Stimulated activated CD4-positive, alpha-beta T cell treated with anti-CD3 and anti-CD28 coated beads, TNF-alpha, amount 100 ng/mL, for 1 hour (primary cell): ENCODE measurements at places on chromosomes 7 and 10.

DNA sequence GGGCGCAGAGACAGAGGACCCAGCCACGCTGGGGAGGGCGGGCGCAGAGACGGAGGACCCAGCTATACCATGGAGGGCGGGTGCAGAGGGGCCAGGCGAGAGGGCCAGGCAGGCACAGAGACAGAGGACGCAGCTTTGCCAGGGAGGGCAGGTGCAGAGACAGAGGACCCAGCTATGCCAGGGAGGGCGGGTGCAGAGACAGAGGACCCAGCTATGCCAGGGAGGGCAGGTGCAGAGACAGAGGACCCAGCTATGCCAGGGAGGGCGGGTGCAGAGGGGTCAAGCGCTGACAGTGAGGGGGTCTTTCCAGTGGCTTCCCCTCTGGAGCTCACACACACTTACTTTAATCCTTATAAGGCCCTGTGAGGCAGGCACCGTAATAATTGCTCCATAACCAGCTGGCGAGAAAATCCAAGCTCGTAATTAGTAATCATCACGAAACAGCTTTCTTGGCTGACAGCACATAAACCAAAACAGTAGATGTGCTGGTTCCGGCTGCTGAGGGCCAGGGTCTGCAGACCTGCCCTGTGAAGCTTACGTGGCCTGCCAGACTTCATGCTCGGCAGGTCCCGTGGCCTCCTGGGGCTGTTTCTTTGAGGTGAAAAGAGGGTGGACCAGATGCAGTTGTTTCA lies 137.2 kb downstream of the VIPR2 start:
- DNase-seq: no peak

GRCh38 chr7:23544913-23545354 lies 13.2 kb upstream of the TRA2A start:
- DNase-seq: no peak

DNA sequence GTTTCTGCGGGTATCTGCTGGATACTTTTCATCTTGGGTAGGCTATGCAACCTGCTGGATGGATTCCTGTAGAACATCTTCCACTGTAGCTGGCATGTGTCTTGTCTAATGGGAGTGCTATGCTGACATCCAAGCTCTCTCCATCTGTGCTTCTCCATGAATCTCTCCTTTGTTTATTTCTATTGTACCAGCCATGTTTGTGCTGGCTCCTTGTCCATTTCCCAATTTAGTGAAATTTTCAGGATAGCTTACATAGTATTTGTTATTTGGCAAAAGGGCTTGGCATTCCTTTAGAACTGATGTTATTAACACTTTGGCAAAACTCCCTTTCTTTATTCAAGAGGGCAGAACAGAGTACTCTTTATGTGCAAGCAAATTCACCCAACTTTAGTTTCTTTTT lies 198.0 kb downstream of the CSTF2T start:
- DNase-seq: no peak

GRCh38 chr7:84139986-84140729 lies 54.4 kb downstream of the SEMA3A start:
- DNase-seq: no peak

GRCh38 chr10:97079448-97079847 lies 106.3 kb downstream of the SLIT1 start:
- DNase-seq: no peak

DNA sequence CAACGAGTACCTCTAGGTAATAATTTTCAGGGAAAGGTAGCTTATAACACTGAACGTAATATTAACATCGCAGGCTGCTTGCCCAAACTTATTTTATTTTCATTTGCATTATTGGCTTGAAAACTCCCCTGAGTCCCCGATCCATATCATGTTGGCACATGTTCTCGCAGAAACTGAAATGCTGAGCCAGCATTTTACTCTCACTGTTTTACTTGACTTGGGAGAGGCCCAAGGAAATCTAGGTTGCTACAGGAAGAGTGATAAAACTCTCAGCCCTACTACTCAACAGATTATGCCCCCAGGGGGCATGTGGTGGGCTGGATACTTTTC lies 183.5 kb upstream of the HABP2 start:
- DNase-seq: no peak

DNA sequence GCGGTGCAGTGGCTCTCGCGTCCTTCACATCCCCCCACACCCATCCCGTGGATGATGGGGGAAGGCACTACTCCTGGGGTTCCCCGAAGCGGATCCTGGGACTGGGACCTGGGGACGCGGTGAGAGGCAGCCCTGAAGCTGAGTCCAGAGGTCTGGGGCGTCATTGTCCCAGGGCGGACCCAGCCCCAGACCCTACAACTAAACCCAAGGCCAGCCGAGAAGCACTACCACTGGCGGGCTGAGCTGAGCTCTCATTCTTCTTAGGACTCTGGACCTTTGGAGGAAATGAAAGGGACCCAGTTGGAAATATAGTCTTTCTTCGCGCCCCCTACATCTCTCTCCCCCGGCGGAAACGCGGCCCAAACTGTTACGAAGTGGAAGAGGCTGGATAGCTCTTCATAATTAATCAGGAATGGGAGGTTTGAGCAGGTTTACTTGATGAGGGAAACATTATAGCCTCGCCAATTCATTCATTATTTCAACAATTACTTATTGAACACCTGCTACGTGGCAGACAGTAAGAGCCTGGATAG lies 389 bp upstream of the FBXL15 start:
- DNase-seq: no peak

DNA sequence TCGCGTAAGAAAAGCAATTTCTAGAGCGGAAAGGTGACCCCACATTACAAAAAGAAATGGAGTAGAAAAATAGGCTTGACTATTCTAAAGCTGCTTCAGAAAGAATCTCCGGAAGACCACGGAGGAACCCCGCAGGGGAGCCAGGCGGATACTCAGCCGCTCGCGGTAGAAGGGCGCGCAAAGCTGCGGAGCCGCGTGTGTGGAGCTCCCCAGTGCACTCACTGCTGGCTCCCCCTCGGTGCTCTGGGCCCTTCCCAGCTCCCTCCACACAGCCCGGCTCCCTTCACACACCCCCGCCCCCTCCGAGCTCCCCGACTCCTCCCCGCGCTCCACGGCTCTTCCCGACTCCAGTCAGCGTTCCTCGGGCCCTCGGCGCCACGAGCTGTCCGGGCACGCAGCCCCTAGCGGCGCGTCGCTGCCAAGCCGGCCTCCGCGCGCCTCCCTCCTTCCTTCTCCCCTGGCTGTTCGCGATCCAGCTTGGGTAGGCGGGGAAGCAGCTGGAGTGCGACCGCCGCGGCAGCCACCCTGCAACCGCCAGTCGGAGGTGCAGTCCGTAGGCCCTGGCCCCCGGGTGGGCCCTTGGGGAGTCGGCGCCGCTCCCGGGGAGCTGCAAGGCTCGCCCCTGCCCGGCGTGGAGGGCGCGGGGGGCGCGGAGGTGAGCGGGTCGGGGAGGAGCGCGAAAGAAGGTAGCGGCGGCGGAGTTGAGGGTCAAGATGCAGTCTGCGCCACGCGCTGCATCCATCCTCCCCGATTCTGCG lies at the start of gene STEAP2:
STEAP2 (plus strand) TSS at position 350 of the 758 bp plus-strand sequence. CDS start 13,343 bp downstream, outside the sequence.
- DNase-seq: no peak

GRCh38 chr10:5547931-5548660 lies 23.3 kb downstream of the CALML3 start:
- no peak for DNase-seq

- DNase-seq: no peak
These were observed 107.3 kb downstream of the PTPRE start for GRCh38 chr10:128014236-128014635.

GRCh38 chr7:54109501-54109900 lies 432.7 kb upstream of the VSTM2A start:
- no peak for DNase-seq

DNA sequence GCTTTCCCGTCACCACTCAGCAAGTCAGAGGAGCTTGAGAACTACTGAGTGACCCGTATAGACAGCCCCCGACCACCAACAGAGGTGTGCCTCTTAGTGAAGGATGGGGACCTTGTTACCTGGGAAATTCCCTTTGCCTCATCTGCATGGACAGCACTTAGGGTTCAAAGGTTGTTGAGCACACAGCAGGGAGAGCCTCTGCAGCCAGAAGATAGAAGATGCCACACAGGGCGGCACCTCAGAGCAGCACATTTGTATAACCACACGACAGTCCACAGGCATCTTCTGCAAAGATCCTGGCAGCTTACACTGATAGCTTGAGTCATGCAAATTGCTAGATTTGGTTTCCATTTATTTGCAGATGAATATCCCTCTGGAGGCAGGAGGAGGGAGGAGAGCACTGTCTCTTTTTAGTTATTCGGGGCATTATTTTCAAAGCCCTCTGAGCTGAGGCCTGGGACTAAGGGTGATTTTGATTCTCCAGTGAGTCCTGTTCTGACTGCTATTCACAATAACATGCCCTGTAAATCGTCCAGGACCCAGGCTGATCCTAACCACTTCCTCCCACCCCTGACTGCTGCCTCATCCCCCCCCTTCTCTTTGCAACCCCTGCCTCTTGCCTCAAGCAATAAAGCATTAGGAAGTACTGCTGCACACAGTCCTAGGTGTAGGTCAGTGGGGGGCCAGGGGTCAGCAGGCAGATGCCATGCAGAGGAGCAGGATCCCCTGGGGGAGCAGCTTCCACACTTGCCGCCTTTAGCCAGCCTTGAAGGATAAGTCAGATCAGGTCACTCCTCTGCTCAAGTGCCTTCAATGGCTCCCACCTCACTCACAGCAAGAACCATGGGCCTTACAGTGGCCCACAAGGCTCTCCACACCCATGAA lies 24.6 kb upstream of the INMT start:
- no peak for DNase-seq

- DNase-seq: no peak
These were observed 472.9 kb upstream of the COBL start for GRCh38 chr7:51789489-51789888.

DNA sequence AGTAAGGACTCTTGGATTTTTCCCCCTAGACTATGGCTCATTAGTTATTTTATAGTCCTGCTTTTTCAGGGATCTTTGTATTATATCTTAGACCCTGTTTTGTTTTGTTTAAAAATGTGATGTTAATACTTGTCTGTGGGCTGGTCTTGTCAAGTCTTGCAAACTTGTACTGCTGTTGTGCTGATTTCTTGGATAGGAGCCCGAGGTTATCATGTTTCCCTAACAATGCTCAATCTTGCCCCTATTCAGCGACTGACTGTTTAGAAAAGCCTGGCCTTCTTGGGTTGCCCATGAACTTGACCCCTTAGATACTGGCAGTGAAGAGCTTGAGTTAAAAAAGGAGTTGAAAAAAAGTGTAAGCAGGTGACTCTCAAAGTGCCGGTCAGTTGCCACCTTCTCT lies 115.7 kb downstream of the KIAA1217 start:
- no peak for DNase-seq

DNA sequence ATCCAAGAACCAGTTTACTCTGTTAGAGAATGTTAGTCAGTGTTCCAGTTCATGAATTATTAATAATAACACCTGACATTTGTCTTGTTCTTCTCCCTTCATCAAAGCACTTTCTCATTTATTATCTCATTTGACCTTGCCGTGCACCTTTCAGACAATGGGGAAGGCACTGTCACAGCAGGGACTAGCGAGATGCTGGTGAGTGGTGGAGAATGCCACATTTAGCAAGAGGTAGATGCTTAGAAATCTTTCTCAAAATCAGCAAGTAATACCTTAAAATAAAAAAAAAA lies 34.2 kb upstream of the XRCC2 start:
- DNase-seq: no peak

GRCh38 chr10:71840177-71840957 lies 10.7 kb downstream of the PSAP start:
- DNase-seq: no peak

DNA sequence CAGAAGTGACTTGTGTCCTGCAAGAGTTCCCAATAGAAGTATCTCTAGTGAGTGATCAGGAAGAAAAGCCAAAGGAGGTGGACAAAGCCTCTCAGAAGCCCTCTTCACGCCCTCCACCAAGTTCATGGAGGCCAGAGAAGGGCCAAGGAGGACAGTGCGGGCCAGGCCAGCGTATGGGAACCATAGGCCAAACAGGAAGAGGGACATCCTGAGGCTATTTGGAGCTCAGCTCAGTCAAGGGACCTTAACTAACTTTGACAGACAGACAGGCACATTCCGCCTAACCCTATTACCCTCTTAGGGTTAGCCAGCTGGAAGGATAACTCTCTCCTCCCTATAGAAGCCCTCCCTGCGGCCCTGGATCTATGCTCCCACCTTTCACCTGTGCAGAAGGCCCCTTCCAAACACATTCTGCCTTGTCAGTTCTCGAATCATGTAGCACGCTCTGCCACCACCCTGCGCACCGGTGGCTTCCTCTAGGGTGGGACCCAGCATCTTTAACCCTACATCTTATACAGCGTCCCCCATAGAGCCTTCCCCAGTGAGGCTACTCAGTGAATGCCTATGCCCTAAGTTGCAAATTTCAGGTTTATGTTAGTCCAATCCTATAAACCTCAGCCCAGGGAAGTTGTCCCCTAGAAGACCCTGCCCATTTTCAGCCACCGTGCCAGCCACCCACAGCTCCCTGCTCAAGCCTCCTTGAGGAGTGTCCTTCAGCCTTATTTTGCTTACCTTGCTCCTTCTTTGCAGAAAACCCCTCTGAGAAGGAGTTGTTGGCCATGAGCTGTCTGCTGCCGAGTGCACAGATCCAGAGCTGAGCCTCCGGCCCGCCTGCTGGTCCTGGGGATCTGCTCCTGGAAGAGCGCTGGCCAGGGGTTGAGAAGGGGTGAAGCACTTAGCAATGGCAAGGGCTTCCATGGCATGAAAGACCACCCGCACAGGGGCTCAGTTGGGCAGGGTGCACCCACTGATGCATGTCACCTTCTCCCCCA lies 36.9 kb downstream of the FRMPD2 start:
- no peak for DNase-seq

- no peak for DNase-seq
These were observed 47.8 kb upstream of the ELN start for GRCh38 chr7:73980206-73980605.

- no peak for DNase-seq
These were observed 568.2 kb downstream of the DNAJB6 start for GRCh38 chr7:157904866-157905570.

DNA sequence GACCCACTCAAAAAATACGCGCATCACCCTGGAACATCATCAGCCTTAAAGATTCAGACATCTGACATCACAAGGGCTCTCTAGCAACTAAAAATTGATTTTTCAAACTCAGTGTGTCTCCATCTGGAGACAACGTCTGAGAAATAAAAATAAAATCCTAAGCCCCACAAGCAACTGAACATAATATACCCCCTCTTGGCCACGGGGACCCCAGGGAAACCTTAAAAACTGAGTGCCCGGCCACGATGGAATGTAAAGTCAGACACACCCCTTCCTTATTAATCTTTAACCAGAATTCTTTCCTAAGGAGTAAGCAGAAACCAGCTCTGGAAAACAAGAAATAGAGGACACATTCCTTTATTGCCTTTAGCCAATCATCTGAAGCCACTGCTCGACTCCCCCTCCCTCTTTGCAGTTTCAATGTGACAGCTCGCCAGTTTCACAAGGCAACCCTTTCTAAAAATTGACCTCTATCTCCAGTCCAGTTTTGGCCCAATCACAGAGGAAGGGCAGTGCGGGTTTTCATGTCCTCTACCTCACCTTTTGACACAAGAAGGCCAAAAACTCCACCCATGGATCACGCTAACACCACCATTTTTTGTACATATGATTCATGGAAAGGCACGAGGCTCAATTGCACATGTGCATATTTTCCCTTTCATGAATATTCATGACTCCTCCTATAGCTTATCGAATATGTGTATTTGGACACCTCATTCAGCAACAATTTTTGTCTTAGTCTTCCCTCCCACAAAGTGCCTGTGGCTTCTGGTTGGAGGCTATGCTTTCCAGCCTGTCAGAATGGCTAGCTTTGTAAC lies 24.2 kb downstream of the IFIT3 start:
- no peak for DNase-seq
